Stimulated activated CD4-positive, alpha-beta T cell treated with anti-CD3 and anti-CD28 coated beads, Interleukin-12 subunit alpha, Interleukin-12 subunit beta, amount 100 ng/mL, for 4 hours (primary cell): ENCODE measurements at places on chromosomes 1 and 21.

DNA sequence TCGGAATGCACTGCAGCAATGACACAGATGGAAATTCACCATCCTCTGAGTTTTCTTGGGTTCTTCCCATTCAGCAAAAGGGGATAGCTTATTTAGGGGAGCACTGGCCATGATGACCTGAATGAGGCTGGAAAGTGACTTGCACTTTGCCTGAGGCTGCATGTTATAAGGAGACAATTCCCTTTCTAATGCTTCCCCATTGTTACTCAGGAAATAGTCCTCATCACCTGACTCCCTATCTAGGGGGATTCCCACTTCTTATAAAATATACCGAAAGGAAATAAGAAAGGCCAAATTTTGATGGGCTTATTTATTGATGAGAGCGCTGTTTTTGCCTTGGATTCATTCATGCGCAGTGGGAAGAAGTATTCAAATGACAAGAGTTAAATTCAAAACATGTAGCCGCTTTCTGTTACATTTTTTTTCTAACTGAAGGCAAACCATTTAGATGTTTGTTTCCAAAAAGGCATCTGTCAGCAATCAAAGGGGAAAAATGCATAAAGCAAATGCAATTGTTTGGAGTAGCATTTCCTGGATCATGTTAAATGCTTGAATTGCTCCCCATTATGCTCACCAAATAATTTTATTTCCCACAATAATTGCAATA lies 220.3 kb upstream of the NFIA start:
- DNase-seq = no peak

DNA sequence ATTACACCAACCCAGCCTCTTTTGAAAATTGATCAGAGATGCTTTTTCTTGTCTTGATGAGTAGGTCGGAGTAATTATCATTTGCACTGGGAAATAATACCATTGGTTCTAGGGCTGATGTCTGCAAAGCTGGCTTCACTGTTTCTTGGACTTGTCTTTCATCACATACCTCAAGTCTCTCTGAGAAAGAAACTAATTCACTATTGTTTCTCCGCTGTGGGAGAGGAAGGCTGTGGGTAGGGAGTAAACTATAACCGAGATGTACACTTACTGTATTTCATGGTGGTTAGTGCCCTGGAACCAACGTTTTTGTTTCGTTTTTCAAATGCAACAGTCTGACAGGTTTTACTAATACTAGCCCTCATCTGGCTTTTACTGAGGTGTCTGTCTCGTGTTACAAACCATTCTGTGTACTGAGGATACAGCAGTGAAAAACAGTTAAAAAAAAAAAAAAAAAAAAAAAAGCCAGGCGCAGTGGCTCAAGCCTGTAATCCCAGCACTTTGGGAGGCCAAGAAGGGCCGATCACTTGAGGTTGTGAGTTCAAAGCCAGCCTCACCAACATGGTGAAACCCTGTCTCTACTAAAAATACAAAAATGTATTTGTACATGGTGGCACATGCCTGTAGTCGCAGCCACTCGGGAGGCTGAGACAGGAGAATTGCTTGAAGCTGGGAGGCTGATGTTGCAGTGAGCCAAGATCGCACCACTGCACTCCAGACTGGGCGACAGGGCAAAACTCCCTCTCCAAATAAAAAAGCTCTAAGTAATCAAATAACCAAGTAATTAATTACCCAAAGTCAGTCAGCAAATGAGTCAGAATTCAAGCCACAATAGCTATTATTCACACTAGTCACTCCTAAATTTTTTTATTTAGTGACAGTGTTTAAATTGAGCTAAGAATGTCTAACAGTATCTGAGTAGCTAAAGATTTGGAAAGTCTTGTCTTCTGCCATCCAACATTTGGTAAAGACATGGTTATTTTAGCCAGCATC lies 23.3 kb downstream of the TOMM20 start:
- no peak for DNase-seq

DNA sequence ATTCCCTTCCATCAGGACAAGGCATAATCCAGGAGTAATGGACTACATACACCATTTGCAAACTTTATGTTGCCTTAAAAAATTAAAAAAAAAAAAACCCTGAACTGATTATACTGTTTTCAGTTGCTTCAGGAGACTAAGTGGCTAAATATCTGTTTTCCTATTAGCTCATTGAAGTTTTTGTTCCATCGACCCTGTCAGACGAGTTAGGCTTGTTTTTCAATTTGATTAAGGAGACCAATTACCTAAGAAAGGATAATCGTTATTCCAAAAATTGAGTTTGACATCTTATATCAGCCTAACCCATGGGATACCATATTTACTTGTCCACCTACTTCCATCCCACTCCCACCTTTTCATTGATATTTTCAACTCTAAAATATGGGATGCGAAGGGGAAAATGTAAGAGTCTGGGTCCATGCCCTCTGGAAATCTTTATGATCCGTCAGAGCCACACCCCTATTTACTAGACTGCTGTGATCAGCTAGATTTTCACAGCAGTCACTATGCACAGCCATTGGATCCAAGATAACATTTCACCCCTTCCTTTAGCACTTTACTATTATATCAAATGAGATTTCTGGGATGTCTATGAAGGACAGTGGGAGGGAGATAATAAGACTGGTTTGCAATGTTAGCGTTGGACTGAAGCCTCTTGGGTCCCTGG lies 41.0 kb downstream of the IL12RB2 start:
- DNase-seq = no peak

GRCh38 chr1:12001996-12002493 lies 17.3 kb upstream of the MIIP start:
- DNase-seq = no peak

DNA sequence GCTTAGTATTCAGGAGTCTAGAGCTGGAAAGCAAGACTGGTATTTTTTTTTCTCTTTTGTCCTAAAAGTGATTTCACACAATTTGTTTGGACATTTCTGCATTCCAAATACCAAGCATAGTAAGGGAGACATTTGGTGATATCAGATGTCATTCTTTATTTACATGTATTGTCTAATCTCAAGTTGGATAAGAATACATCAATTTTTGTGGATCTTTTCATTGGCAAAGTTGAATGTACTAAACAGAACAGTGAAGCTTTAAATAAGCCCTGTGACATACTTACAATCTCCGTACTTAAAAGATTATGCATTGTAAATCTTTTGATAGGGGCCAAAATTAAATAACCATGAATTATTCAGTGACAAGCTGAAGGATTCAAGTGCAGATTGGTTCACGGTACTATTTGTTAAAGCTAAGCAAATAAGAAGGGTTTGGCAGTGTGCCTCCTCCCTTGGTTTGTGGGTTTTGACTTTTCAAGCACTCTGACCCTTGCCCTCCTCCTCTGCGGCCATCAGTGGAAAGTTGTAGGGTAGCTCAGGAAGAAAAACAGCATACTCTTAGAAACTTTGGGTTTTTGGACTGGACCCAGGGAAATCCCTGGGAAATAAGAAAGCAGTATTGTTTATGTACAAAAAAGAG lies 663.7 kb downstream of the ADGRL2 start:
- no peak for DNase-seq

DNA sequence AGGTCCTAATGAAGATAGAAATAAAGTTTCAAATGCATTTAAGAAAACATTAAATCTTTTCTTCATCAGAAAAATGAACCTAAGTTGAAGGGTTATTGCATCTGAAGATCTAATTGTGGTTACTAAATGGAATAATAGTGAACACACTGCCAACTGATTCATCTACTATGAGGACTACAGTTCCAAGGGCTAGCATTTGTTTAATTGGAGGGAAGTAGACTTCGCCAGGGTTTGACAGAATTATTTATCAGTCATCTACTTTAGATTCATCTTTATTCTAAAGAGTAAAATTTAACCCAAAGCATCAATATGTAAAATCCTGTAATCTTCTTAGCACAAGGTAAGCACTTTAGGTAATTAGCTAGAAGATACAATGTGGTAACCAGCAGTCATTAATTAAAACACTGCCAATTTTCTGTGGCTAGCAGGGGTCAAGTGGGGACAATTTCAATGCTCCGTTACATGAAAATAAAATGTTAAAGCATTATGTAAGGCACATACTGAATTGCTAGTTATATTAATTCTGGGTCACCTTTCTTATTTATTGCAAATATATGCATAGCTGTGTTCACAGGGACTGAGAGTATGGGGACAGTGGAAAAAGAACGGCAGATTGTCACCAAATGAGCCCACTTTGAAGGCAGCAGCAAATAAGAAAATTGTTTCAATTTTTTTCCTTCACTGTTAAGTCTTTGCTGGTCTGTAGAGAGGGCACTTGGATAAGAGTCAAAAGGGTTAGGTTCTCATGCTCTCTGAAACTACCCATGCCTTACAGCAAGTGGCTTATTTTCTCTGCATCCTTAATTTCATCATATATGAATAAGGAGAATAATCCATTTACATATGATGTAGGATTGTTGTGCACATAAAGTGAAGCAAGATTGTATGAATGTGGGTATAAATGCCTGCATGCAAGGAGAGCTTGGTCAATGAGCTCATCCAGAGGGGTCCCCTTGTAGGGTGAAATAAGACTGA lies 416.0 kb downstream of the PCP4 start:
- DNase-seq = no peak

DNA sequence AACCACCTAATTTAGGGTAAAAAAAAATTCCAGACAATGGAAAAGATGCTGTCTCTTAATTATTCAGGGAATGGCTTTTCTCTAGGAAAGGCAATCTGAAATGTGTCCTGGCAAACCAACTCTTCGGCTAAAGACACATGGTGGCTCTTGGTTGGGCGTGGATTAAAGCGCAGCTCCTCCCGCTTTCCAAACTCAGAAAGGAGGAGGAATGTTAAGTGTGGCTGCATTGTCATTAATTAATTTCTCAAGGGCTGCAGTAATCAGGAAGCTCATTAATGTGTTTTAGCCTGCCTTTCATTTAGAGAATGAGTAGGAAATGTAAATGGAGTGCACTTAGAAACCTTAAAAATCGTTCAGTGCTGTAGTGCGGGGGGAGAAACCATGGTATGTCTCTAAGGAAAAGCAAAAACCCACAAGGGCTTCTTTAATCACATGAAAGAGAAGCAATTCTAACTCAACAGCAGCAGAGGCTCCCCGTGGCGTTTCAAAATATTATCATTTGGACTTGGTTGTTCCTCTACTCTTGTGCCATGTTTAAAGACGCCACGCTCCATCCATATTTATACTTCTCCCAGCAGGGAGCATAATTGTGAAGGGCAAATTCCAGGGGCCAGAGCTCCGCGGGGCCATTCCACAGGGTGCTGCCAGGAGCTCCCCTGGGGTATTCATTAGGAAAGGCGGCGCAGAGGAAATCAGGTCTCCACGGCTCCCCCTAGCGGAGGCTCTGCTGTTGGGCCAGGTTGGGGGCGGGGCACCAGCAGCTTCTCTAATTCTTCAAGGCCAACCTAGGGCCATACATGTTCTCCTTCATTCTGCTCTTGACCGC lies 91.9 kb upstream of the SSX2IP start:
- DNase-seq = peak; percentile 81

DNA sequence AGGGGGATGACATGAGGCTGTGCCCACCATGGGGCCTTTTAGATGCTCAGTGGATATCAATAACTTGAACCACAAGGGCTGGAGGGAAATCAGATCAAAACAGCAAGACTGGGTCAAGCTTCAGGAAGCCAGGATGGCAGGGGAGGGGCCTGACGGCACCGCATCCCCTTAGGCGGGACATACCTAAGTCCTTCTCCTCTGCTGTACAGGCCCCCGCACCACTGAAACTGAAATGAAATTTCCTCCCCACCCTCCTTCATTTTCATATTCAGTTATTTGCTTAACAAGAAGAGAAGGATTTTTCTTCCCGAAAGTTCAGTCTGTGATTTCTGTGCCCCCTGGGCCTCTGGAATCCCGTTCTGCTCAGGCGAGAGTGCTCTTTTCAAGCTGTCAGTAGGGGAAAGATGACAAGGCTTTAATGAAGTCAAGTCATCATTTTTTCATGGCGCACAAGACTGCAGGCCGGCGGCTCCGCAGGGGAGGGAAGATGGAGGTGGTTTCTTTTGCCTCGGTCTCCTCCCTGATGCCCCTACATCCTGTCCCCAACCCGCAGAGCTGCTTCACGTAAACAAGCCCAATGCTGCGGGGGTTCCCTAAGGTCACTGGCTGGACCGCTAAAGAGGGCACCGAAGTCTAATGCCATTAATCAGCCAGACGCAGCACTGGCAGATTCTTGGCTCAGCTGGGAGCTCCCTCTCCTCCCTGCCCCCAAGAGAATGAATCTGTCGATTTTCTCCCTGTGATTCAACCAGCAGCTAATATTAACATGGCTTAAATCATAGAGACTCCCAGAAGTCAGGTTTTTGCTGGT lies 264.8 kb downstream of the C1orf94 start:
- DNase-seq = no peak

DNA sequence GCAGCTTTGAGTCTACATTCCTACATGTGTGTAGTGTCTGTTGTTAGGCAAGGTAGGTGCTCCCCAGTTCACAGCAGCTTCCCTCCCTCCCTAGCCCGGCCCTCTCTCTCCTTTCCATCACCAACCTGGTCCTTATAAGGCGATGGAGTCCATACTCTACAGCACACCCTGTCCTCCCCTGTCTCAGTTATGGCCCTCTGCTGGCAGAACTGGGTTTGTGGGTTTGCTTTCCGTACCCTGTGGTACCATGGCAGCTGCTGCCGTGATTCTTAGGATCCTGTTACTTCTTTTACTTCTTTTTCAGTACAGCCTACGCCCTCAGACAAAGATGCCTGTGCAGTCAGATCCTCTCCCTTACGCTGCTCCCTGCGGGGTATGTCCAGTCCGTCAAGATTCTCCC lies 31.7 kb downstream of the AK5 start:
- DNase-seq = peak; percentile 11

DNA sequence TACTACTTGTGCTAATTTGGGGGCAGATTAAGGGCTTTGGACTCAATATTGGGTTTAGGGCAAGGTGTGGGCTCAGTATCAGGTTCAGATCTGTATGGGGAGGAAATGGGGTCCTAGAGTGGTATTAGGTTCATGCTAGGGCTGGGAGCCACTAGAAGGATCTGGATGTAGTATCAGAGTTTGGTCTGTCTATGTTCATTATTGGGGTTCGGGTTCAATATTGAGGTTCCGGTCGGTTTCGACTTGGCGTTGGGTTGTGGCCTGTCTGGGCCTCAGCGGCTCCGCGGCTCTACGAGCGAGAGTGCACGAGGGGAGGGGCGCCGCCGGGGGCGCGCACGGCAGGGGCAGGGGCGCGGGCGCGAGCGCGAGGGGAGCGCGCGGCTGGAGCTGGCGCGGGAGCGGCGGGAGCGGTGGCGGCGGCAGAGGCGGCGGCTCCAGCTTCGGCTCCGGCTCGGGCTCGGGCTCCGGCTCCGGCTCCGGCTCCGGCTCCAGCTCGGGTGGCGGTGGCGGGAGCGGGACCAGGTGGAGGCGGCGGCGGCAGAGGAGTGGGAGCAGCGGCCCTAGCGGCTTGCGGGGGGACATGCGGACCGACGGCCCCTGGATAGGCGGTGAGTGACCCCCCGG lies at the start of gene PTPRF:
Gene PTPRF, plus strand, starts transcription at position 401 of the 624 bp plus-strand sequence. CDS start 14,193 bp downstream, outside the sequence.
- DNase-seq = peak; percentile 33

- peak; percentile 7 for DNase-seq
Observed at GRCh38 chr1:21397813-21398188, 42.1 kb upstream of the NBPF3 start.

- no peak for DNase-seq
Observed at GRCh38 chr1:31869449-31869848, 53.6 kb upstream of the SPOCD1 start.

GRCh38 chr1:212070720-212071302 lies 35.3 kb downstream of the DTL start:
- no peak for DNase-seq
